CD4-positive, alpha-beta T cell treated with Interleukin-12 subunit alpha and Interleukin-12 subunit beta, for 1 hour (primary cell): ENCODE measurements at places on chromosomes 4 and X.
A peak's percentile ranks its signal among the peaks of the same experiment; 100 is the strongest.

GRCh38 chrX:71515038-71515396 is 17.9 kb upstream of the OGT start:
- DNase-seq, result no peak

DNA sequence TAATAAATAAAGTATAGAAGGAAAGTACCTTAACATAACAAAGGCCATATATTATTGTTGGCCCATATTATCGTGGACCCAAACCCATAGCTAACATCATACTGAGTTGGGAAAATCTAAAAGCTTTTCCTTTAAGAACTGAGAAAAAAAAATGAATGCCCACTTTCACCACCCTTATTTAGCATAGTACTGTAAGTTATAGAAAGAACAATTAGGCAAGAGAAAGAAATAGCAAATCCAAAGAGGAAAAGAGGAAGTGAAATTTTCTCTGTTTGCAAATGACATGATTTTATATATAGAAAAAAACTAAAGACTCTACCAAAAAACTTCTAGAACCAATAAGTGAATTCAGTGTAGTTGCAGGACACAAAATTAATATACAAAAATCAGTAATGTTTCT is 1854.6 kb downstream of the PCDH7 start:
- DNase-seq, result no peak

DNA sequence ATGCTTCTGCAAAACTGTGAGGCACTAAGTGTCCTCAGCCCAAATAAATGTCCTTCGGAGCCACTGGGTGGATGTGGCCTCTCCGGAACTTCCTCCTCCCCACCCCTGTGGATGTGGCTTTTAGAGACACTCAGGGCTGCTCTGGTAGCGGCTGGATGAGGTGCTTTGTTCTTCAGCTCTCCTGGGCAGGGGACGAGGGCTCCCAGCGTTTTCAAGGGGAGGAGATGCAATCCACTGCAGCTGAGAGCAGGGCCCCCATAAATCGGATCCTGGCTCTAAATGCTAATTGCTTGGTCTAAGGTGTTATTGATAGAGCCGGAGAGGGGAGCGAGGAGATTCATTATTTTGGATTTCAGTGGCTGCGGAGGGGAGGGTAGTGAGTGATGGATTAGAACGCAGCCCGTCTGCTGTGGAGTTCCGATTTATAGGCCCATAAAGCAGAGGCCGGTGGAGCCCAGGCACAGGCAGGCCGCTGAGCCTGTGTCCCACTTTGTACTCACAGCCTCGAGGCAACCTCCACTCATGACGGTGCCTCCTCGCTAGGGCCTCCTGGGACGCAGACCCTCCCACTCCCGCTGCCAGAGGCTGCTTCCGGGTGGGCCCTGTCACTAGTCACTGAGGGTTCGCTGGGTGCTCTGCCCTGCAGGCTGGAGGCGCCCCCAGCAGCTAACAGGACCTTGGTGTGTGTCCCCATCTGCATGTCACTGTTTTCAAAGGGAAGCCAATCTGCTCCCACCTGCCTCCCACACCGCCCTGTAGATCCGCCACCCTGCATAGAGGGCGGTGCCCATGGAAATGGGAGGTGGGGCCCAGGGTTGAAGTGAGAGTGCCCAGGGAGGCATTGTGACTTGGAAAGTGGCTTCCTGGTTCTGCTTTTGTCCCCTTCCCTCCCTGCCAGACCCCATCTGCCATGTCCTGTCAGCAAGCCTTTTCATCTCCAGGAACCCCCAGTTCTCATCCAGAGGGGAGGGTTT is 135.4 kb upstream of the PSAPL1 start:
- no peak for DNase-seq

GRCh38 chrX:153388722-153389459 is 12.3 kb downstream of the PNMA6E start:
- DNase-seq, result no peak

GRCh38 chrX:153460826-153461225 is 9.6 kb downstream of the HAUS7 start:
- peak; percentile 51 for DNase-seq

DNA sequence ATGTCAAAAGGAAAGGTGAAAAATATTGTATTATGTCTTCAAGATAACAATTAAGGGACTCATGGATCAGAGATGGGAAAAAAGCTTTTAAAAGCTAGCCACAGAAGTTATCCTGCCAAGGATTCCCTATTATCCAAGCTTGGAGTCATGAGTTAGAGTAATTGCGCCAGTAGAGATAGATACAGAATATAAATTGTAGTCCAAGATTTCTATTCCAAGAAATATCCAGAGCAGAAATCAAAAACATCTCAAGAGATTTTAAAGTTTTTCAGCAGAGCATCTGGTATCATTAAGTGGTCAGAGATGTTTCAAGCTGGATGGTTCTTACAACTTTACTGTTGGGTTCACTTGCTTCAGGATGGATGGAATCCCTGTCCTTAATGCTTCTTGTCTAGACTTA is 186.7 kb downstream of the PCDH18 start:
- DNase-seq, result no peak

DNA sequence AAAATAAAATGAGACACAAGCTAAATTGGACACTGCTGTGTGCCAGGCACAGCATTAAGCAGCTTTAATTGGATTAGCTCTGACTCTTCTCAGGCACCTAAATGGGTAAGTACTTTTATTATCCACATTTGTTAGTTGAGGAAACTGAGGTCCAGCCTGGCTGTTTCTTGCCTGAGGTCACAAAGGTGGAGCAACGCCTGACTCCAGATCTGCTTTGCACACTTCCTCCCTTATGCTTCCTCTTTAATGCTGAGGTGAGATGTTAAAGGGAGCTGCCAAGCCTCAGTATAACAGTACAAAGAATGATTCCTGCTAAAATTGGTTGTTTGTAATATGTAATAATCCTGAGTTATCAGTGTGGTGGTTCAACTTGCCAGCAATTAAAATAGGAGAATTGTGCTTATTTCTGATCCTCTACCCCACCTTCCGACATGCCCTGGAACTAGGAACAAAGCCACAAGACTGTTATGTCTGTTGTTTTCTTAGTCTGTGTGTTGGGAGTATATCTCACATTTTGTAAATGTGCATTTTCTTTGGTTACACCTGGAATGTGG is 74.4 kb downstream of the AFF1 start:
- peak; percentile 20 for DNase-seq

GRCh38 chrX:68835104-68835442 is 6.3 kb downstream of the EFNB1 start:
- DNase-seq, result no peak

DNA sequence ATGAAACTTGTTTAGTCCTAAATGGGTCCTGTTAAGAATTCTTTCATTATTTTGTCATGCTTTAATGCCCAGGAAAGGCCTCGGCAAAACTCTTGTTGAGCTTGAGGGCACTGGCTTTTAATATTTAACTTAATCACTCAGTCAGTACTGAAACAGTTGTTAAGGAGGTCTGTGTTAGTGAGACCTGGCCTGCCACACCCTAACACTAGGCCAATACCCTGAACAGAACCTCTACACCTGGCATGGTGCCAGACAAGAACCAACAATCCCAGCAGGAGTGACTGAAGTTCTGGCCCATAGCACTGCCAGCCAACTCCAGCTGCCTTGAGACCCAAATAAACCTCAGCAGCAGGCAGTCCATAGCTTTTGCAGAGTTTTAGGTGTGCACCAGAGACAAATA is 85.7 kb upstream of the ITM2A start:
- no peak for DNase-seq

- DNase-seq, result no peak
Measured at GRCh38 chr4:129136433-129136832, 40.5 kb downstream of the C4orf33 start.

- DNase-seq, result no peak
Measured at GRCh38 chr4:22500128-22500611, 15.7 kb downstream of the ADGRA3 start.

DNA sequence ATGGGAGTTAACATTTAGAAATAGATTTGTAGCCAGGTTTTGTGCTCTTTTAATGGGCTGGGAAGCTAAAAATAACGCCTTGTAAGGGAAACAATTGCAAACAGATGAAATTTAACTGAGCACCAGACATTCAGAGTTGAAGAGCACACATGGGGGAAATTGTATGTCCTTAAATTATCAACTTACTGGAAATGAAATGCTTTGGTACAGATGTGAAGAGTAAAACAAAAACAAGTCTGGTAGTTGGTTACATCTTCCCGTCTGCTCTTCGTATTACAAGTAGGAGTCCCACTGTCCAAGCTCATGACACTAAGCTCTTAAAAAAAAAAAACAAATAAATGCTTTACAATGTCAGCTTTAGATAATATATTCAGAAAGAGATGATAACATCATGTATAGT is 59.5 kb upstream of the RPA4 start:
- DNase-seq, result no peak

GRCh38 chr4:111466811-111467604 is 678.2 kb upstream of the FAM241A start:
- DNase-seq, result no peak

DNA sequence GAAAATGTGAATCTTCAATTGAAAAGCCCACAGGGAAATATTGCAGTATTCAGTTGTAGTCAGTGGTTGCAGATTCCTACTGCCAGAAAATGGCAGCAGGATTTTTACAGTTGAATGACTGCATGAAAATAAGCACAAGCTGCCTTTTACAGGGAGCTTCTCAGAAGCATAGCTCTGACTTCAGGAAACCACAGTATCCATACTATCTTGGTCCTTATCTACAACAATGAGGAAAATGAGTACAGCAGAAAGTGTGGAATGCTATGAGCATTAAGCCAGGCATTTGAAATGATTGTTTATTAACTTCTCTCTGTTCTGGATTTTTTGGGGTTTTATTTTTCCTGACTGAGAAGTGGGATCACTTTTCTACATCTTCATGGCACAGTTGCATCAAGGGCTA is 34.6 kb upstream of the PRRG1 start:
- DNase-seq, result no peak

- no peak for DNase-seq
Measured at GRCh38 chr4:33296876-33297455, 2576.8 kb downstream of the PCDH7 start.

DNA sequence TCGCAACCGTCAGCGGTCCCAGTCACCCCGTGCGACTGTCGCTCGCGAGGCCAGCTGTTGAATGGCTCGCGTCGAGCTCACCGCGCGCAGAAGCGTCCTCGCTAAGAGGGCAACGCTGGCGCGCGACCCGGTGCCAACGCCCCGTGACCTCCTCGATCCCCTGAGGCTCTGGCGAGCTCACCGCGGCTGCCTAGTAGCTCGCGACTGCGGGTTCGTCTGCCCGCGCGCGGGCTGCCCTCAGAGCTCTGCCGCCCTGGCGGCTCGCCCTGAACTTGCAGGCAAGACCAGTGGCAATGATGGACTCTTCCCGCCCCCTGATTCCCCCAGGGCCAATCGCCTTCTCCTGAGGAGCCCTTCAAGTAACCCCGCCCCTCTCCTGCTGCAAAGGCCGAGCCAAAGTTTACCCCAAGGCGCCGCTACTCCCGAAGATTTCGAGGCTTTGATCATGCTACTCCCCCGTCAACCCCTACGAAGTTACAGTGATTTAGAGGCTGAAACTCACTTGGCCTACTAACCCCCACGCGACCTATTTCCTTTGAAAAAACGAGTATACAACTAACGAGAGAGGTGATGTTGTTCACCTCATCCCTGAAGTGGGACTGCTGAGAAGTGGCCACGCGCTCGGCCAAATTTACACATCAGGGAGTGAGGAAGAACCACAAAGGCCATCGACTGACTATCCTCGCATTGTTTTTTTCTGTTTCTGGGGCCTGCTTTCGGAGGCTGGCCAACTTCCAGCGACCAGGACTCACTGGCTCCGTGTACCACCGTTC is 37.5 kb downstream of the PGRMC1 start:
- peak; percentile 58 for DNase-seq

- no peak for DNase-seq
Measured at GRCh38 chr4:30832639-30833038, 112.5 kb downstream of the PCDH7 start.

- DNase-seq, result no peak
Measured at GRCh38 chr4:22471419-22471818, 44.4 kb downstream of the ADGRA3 start.

DNA sequence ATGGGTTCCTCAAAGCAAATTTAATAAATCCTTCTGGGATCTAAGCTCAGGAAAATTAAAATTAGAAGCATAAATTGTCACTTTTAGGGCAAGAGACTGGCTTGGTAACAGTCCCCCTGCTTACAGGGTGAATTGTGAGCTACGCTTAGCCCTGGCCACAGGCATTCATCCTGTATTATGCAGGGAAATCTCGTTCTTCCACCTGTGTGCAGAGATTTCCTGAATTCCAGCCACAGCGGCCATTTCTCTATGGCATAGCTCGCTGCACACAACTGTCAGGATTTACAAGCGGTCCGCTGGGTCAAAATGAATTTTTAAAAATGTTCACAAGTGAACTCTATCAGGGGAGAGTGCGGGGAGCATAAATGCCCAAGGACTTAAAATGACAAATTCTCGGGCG is 111.9 kb downstream of the DCTD start:
- no peak for DNase-seq

DNA sequence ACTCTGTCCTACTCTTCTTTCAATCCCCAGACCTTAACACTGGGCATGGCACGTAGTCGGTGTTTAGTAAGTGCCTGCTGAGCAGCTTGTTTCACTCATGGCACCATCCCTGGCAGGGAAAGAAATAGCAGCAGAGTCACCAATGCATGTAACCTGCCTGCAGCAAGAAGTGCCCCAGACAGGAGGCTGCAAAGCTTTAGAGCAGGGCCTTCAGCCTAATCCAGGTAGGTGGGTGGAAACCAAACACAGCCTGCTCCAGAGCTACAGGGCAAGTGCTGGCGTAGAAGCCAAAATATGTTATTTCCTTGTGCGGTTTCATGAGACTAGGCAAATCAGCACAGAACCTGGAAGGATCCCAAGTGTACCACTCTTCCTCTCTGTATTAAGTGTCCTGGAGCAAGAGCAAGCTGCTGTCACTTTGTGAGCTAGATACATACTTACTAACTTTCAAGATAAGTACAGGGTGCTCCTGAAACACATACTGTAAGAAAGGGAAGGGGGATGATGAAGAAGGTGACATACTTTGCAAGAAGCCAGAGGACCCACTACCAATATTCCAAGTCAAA is 5.5 kb downstream of the PROM1 start:
- DNase-seq, result no peak

- no peak for DNase-seq
Measured at GRCh38 chr4:141220271-141220670, 424 bp upstream of the ZNF330 start.
